ENCODE measurements at places on chromosomes 1 and 21. TPM values are rescaled to one million over a fixed set of nuclear protein-coding genes. Genes with fewer than 3 reads are reported as not detected.

- DNase-seq, result no peak
These were observed 7.8 kb upstream of the PTPRF start for GRCh38 chr1:43522776-43523480.

DNA sequence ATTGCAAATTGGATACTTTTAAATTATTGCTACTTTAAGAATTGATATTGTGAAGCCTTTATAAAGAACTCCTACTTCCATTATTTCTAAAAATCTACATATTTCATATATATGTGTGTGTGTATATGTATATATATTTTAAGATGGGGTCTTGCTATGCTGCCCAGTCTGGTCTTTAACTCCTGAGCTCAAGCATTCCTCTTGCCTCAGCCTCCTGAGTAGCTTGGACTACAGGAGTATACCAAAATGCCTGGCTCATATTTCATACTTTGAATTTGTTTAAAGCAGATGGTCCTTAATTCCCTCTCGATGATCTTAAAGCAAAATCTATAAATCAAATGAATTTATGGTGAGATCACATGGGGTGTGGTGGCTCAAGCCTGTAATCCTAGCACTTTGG lies 25.1 kb upstream of the CPLANE2 start:
- DNase-seq, result no peak

GRCh38 chr1:2233468-2233867 lies 5.3 kb downstream of the SKI start:
- DNase-seq, result no peak

GRCh38 chr1:64403331-64403730 lies 66.6 kb upstream of the CACHD1 start:
- DNase-seq, result no peak

GRCh38 chr1:203463469-203464062 lies 12.0 kb upstream of the PRELP start:
- DNase-seq, result no peak

The SPATA17 gene
- polyA plus RNA-seq, result 3.2 TPM

The CCDC185 gene
- not detected for polyA plus RNA-seq

The LRRC39 gene
- 193 TPM for polyA plus RNA-seq

The SV2A gene
- polyA plus RNA-seq, result 3.9 TPM
